ENCODE measurements at places on chromosomes 12 and 14.

DNA sequence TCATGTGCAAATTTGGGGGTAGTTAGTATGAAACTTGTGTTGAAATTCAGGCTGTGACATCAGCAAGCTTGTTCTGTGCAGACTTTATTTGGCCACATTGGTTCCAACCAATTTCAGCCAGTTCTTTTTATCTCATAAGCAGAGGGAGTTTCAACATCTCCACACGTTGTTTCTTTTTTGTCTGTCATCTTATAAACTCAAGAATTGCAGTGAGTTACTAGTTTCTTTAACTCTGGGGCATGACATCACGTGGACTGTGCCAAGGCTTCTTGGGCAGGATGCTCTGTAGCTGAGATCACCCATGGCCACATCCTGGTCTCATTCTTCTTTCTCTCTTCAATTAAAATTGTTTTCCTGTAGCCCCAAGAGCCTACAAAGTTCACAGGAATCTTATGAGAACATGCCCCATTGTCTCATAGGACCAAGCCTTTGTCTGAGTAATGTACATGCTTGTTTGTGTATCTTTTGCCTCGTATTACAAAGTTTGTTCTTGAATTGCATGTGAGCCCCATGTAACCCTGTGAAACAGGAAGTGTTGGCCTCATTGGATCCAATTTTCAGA lies 982.0 kb upstream of the TMEM132C start:
- no peak for DNase-seq

GRCh38 chr12:62698701-62699101 lies 232.1 kb downstream of the MON2 start:
- DNase-seq, result no peak

GRCh38 chr12:109466305-109466704 lies 10.8 kb downstream of the KCTD10 start:
- DNase-seq, result no peak

- no peak for DNase-seq
These were observed 228.6 kb upstream of the E2F7 start for GRCh38 chr12:77294016-77294415.

- DNase-seq, result no peak
These were observed 128.1 kb upstream of the HMGA2 start for GRCh38 chr12:65696227-65696626.

GRCh38 chr12:26195250-26195640 lies at the start of gene SSPN:
Gene SSPN (plus strand): TSS chr12:26195573. CDS start chr12:26195673, 100 bp downstream.
- peak; percentile 24 for DNase-seq

GRCh38 chr14:32688941-32689340 lies 249.7 kb upstream of the NPAS3 start:
- no peak for DNase-seq

DNA sequence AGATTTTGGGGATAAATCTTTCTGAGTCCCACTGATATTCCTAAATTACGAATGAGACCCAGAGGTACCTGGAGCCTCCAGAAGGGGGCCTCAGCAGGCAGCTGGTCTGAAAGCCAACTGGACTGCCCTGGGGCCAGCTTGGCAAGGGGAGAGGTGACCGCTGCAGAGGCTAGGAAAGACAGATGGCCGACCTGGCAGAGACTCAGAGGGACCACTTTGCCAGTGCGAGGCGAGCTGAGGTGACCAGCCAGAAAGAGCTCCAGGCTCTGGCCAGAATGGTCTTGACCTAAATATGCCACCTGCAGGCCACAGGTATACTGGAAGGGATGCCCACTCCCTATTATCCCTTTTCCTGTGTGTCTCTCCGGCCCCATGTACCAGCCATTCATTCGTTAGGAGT lies 256.8 kb upstream of the GARIN6 start:
- DNase-seq, result no peak

DNA sequence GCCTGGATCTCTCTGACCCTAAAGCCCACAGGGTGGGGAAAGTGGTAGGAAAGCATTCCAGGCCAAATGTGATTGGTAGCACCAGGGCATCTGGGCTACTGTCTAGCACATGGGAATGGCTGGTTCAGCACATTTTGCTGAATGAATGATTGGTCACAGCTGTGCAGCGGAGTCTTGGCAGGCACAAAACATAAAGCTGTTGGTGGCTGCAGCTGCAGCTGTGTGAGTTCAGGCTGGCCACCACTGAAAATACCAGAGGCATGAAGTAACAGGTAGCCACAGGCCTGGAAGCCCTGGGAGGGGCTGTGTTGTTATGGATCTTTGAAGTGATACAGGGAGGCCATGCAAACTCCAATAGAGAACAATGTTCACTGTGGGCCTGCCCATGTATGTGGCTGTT lies 72.7 kb downstream of the MYRFL start:
- no peak for DNase-seq

GRCh38 chr12:93571925-93572711 lies at the start of gene SOCS2:
Gene SOCS2 (plus strand): TSS chr12:93572675. CDS start chr12:93572898, 223 bp downstream.
- no peak for DNase-seq

GRCh38 chr14:96089401-96089800 lies 50.2 kb downstream of the C14orf132 start:
- DNase-seq, result no peak

DNA sequence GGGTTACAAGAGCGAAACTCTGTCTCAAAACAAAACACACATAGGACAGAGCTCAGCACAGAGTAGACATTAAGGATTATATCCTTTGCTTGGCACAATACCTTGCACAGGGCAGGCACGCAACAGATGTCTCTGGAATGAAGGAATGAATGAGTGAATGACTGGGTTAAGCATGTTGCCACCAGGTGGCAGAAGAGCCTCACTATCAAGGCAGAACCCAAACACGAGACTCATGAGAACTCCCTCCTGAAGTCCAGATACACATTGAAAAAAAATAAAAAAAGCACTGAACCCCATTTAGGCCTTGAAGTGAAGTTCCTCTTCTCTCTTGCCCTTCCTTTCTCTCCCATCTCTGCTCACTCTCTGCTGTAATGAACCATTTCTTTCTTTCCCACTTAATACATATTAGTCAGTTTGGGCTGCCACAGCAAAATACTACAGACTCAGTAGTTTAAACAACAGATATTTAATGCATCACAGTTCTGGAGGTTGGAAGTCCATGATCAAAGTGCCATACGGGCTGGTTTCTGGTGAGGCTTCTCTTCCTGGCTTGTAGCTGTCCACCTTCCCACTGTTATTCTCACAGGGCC lies 26.6 kb upstream of the LTA4H start:
- DNase-seq, result no peak

DNA sequence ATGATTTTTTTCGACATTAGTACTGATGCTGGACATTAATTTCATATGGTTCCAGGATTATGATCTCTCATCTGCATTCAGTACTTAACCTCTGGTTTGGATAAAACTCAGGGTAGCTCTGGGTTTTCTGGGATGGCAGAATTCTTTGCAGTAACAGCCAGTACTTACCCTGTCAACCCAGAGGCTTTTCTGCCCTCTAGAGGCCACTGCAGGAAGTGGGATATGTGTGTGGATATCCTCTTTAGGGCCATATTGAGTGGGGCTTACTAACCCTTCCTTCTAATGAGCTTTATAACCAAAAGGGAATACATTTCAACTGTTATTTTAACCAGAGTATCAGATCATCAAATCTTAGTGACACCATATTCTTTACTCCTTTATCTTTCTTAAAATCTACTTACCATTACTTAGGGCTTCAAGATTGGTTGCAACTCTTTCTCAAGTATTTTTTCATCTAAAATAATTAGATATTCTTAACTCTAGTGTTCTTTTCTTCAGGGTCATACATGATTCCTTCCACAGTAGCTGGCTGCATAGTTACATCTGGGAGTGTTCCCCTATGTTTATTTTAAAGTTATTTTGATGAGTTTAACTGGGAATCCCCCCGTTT lies 488.0 kb upstream of the STXBP6 start:
- DNase-seq, result peak; percentile 38

DNA sequence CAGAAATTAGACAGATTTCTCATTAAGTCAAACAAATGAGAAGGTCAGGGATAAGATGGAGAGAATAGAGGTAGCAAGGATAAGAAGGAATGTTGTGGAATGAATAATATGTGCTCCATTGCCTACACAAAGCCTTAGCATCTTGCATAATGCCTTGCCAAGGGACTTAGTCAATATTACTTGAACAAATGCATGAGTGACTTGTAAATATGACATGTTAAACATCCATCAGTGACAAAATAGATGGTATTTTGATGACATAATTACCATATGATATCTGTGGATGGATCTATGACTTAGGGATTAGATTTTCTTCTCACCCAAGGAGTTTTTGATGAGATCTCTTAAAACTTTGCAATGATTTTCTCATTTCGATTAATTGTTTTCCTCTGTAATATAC lies 194.1 kb upstream of the RASSF8 start:
- DNase-seq, result no peak

DNA sequence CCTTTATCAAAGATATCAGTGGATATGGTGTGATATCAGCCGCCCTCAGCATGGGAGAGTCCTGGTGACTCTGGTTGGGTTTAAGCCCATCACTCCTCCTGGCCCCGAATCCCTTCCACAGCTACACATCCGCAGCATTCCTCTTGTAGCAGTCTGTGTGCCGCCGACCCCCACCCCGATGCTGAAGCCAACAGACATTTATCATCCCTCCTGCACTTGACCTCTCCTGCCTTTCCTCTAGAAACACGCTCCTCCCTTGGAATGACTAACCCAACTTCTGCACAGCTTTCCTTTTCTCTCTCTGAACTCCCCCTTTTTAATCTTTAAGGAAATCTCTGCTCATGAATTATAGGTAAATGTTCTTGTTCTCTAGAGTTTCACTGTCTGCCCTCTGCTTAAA lies 250.9 kb upstream of the FOXN3 start:
- no peak for DNase-seq

DNA sequence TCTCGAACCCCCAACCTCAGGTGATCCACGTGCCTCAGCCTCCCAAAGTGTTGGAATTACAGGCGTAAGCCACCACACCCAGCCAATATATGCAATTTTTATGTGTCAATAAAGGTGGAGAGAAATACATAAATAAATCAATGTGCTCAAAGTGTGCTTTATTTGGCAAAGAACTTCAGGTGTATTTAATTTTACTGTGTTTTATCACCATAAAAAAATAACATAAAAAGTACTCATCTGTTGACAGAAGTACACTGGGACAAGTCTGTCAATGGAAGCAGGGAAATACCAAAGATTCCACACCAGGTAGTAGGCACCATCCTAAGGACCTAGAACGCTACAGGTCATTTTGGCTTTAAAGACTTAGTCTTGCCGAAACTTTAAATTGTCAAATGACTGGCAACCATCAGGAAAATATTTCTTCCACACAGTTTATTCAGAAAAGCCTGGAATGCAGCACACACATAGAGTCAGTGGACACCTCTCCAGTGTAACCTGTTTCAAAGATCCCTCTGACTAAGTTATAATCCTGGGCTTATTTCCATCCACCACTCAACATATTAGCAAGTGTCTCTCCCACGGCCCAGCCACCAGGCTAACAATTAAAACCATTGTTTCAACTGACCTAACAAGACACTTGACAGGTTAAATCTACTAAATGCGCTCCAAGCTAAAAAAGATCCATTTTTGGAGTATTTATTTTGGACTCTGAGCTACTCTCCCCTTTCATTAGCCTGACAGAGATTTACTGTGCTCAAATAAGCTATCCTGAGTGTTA lies 4.2 kb downstream of the ERO1A start:
- DNase-seq, result no peak

- DNase-seq, result no peak
These were observed 99.4 kb upstream of the FRMD6 start for GRCh38 chr14:51552275-51552674.

- no peak for DNase-seq
These were observed 3.3 kb downstream of the KIF26A start for GRCh38 chr14:104141621-104142091.

DNA sequence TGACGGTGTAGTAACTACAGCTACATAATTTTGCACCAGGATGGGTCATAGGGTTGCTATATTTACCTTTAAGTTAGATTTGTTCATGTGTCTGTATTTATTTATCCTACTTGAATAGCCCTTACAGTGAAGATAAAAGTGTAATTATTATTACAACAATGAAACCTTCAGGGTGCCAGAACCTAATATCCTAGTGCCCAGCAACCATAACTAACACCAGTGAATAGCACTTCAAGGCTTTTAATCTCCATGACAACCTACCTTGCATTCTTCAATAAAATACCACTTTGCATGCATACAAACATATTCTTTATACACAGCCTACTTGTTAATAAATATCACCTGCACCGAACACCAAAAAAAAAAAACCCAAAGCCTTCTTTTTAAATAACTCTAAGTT lies 58.7 kb upstream of the G2E3 start:
- DNase-seq, result peak; percentile 70

DNA sequence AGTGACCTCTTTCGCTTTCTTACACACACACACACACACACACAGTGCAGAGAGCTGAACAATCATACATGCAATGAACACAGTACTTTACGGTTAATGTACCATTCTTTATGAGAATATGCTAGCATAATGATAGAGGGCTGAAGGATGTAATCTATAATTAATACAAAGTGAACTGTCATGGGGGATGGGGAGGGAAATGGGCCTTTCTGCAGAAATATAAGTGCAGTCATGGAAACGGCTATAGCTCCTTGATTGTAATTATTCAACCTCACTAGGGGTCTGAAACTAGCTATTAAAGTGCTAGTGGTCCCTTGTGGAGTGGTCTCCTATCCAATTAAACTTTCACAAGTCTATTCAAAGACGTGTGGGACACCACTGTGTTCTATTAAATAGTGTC lies 443.2 kb upstream of the FOXG1 start:
- DNase-seq, result no peak

GRCh38 chr12:52539821-52540173 lies 13.1 kb downstream of the KRT71 start:
- DNase-seq, result no peak

GRCh38 chr12:30707613-30708342 lies 12.1 kb upstream of the IPO8 start:
- DNase-seq, result no peak

- DNase-seq, result no peak
These were observed 134.4 kb upstream of the OR4E1 start for GRCh38 chr14:21807975-21808374.

- no peak for DNase-seq
These were observed 11.8 kb upstream of the KSR2 start for GRCh38 chr12:117980616-117981015.

DNA sequence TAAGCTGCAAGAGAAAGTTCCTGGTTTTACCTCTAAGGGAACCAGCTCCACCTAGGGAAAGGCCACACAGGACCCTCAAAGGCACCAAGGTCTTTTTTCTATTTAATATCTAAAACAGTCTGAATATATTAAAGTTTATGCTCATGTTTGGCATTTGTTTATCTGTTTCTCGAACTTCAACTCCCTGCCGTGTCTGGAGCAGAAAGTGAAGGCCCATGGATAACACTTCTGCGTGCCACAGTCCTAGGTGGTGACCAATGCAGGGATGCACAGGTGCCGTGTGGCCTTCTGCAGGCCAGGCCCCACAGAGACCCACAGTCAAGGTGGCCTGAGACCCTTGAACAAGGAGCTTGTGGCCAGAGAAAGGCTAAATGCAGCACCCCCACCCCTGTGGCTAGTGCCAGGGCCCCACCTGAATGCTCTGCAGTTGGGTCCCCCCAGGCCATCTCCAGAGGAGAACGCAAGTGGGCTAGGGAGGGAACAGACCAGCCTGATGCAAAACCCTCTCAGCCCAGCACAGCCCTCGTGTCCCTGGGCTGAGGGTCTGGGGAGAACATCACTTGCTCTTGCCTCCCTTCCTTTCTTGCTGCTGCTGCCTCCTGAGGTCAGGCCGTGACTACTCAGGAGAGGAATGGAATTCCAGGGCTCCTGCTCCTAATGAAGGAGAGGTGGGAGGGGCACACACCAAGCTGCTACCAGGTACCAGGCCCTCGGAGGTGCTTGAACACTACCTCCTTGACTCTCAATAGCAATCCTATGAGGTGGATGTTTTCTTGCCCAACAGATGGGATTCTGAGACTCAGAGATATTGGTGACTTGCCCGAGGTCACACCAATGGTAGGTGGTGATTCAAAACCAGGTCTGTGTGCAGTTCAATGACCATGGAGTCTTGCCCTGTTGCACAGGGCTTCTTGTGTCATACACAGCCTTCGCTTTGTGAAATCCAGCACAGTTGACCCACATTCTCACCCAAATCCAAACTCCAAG lies 45.4 kb downstream of the PSMA6 start:
- DNase-seq, result no peak
